ENCODE measurements at places on chromosomes 7 and 10. TPM values are rescaled to one million over a fixed set of nuclear protein-coding genes. Genes with fewer than 3 reads are reported as not detected.

GTF2IRD2 gene
- 34.1 TPM for polyA plus RNA-seq

LOXL4 gene
- 5.4 TPM for polyA plus RNA-seq

BCCIP gene
- 79.5 TPM for polyA plus RNA-seq

NACAD gene
- polyA plus RNA-seq = 9.0 TPM

CALHM3 gene
- not detected for polyA plus RNA-seq

PDZD7 gene
- polyA plus RNA-seq = 0.41 TPM

CNTNAP2 gene
- 38.0 TPM for polyA plus RNA-seq

NRG3 gene
- 1.0 TPM for polyA plus RNA-seq

AZGP1 gene
- polyA plus RNA-seq = 0.29 TPM

VWA2 gene
- 25.3 TPM for polyA plus RNA-seq

MASTL gene
- polyA plus RNA-seq = 13.5 TPM

MALRD1 gene
- polyA plus RNA-seq = 2.6 TPM

IGFBP1 gene
- polyA plus RNA-seq = not detected

OR13A1 gene
- polyA plus RNA-seq = not detected

Measured in left lung (tissue), 14 donors.